ENCODE measurements at places on chromosomes 7 and 10.

DNA sequence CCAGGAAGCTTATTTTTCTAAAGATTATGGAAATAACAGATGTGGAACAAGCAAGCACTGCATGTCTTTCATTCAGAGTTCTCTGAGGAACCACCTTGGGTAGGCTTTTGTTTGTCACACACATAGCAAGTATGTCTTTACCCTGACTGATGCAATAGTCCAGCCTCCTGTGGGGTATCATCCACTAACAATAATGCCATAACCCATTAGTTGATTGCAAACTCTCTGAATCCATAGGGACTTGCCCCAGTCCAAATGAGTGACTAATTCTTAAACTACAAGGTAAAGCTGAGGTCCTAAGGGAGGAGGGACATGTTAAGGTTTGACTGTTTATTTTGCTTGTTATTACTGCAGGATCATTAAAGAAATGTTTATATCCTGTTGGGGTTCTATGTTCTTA lies 151.4 kb upstream of the PRPS1L1 start:
- no peak for DNase-seq

GRCh38 chr7:128665057-128665456 lies 7.0 kb upstream of the GARIN1A start:
- DNase-seq = no peak

DNA sequence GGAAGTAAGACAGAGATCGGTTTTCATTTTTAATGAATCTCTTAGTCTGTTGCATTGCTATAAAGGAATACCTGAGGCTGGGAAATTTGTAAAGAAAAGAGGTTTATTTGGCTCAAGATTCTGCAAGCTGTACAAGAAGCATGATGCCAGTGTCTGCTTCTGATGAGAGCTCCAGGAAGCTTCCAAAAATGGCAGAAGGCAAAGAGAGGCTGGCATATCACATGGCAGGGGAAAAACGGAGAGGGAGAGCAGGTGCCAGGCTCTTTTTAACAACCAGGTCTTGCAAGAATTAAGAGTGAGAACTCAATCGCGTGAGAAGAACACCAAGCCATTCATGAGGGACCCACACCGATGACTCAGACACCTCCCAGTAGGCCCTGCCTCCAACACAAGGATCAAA lies 125.0 kb upstream of the THSD7A start:
- no peak for DNase-seq

GRCh38 chr7:70707823-70708243 lies 424.1 kb upstream of the GALNT17 start:
- no peak for DNase-seq

- DNase-seq = no peak
Observed at GRCh38 chr7:42960762-42961161, 28.6 kb downstream of the MRPL32 start.

DNA sequence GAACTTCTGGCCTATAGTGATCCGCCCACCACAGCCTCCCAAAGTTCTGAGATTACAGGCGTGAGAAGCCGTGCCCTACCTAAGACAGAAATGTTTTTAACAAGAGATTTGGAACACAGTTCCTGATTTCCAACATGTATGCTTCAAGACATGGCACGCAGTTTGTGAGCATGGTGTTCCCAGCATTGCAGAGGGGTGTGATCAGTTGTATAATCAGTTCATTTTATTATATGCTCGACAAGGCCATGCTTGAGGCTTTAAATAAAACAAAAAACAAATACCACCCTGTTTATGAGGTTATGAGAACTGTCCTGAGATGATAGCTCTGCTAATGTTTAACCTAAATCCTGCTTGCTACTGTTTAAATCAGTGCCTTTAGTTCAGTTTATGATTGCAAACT lies 60.2 kb downstream of the TASOR2 start:
- DNase-seq = no peak

- no peak for DNase-seq
Observed at GRCh38 chr10:129440247-129440646, 26.8 kb upstream of the MGMT start.

GRCh38 chr10:45374350-45375052 lies 485 bp downstream of the ALOX5 start:
- DNase-seq = no peak

GRCh38 chr10:68526634-68527307 lies 552 bp downstream of the SLC25A16 start:
- DNase-seq = no peak

DNA sequence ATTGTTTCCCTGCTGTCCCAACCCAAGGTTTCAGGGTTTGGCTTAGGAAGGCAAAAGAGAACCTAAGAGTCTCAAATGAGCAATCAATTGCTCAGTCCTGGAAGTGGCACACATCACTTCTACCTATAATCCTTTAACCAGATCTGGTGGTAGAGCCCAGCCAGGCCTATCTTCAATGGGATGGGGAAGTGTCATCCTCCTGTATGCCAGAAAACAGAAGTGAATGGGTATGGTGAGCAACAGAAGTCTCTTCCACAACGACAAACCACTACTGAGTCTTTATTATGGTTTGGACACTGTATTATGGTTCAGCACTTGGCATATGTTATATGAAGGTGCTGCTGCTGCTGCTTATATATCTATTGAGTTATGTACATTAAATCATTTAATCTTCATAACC lies 3.0 kb upstream of the AKR1B1 start:
- no peak for DNase-seq

DNA sequence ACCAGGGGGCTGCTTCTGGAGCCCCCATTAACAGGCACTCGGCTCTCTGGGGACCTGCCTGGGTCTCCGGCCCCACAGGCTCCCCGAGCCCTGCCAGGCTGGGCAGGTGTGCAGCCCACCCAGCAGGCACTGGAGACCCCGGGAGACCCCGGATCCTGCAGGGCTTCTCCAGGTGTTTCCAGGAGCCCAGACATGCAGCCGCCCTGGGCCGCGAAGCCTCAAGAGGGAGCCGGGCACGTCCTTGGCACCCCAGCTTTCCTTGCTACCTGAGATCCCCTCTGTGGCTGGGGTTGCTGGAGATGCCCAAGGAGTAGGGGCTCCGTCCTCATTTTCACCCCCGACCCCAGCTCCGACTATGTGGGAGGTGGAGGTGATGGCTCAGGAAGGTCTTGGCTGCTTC lies 7.7 kb upstream of the AMZ1 start:
- DNase-seq = no peak

DNA sequence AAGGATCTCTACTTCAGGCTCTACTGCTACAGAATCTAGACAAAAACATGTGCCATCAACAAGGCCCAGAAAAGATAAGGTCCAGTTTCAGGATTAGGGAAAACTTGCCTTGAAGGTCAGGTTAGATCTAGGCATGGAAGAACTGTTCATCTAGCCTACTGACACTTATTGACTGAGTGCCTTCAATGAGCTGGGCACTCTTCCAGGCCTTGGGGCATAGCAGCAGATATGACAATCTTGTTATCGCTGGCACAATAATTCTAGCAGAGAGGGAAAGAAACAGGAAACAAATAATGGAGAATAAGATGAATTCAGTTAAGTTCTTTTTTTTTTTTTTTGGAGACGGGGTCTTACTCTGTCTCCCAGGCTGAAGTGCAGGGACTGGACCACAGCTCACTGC lies 71.6 kb downstream of the ADCYAP1R1 start:
- DNase-seq = no peak

GRCh38 chr10:119401671-119402395 lies 140.7 kb downstream of the RGS10 start:
- no peak for DNase-seq

GRCh38 chr10:52609071-52609470 lies 163.5 kb downstream of the MBL2 start:
- no peak for DNase-seq

Data from stimulated activated CD8-positive, alpha-beta memory T cell treated with anti-CD3 and anti-CD28 coated beads, Interleukin-15, amount 100 ng/mL, for 24 hours (primary cell).